HT-29 (cell line): ENCODE measurements at places on chromosomes 11 and 22. TPM values are rescaled to one million over a fixed set of nuclear protein-coding genes. Genes with fewer than 3 reads are reported as not detected.

BCO2 gene
- 0.84 and 3.8 TPM in 2 replicates for total RNA-seq

CDC42BPG gene
- 22.7 and 24.7 TPM in 2 replicates for total RNA-seq

SCGB1D2 gene
- not detected in 2 replicates for total RNA-seq

TSPAN18 gene
- not detected in 2 replicates for total RNA-seq

DNA sequence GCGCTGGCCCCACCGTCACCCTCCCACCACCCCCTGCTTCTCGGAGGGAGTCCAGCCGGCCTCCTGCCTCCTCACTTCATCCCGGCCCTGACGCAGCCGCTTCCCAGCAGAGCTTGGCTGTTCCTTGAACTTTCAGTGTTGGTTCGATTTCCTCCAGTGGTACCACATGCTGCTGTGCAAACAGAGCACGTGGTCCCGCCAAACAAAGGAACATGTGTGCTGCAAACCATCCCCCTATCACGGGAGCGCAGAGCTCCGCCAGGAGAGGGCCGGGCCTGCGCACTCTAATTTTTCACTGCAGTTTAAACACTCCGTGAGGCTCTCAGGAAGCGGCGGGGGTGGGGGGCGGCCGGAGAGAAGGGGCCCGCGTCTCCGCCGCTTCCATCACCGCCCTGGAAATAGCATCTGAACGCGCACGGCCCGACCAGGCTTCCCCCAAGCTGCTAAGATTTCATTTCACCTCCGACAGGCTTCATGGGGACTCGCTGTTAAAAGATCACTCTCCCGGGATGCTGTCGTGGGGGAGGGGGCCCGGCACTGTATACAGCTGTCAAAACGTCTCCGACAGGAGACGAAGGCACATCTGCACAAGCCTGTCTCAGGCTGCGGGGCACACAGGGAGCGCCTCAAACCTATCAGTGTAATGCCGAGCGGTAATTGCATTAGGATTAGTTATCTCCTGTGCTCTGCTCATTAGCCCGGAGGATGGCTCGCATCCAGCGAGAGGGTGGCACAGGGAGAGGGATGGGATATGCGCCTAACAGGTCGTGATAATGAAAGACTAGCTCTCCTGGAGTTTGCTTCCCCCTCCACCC, 269.9 kb upstream of the SORL1-AS1 start:
- peak; percentile 25 for DNase-seq

DNA sequence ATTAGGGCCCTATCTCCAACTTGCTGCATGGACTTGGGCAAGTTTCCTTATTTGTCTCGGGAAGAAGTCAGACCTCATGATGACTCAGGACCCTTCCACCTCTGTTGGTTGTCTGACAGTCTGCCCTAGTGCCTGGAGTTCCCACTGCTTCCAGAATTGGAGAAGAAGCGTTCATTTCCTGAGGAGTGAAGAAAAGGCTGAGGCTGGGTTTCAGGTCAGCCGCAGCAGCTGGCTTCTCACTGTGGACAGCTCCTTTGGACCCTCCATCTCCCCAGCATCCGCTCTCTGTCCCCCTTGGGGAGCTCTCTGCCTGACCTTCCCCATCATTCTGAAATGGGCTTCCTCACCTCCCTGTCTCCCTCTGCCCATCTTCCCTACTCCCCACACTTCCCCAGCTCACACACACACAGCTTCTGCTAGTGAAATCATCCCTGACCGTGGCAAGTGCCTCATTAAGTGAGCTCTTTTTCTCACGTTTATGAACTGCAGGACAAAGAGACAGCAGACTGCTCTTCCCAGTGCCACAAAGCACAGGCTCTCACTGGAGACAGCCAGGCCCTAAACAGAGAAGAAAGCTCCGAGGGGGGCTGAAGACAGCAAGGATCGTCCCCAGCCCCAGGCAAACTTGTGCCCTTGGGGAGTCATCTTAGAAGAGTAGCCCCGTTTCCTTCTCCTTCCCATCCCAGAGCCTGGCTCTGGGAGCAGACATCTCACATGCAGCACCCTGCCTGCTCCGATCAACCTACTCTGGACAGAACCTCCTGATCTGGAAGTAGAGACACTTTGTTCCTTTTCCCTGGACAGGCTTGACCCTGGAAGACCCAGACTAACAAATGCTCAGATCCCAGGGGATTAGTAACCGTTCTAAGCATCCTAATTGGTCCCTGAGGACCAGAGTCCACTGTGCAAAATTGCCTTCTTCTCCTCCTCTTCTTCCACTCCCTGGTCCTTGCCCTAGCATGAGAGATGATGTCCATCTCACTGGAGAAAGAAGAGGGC, 157.9 kb downstream of the FEZ1 start:
- DNase-seq: no peak

- peak; percentile 17 for DNase-seq
Observed at GRCh38 chr11:40130427-40130826, 1329.0 kb downstream of the LRRC4C start.

DNA sequence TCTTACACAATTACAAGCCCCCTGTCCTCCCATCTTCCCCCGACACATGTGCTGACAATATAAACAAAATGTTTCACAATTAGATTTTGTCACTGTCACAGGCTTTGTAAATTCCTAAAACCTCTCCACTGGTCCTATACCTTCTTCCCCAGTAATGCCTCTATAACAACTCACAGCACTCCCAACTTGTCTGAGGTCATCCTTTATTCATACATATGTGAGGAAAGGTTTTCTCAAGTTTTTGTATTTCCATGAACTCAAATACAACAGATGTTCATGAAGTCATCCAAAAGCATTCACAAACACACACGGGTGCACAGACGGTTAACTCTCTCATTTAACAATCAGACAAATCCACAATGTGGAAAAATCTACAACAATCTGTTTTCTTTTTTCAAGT, 1.9 kb downstream of the OR52H1 start:
- no peak for DNase-seq

DNA sequence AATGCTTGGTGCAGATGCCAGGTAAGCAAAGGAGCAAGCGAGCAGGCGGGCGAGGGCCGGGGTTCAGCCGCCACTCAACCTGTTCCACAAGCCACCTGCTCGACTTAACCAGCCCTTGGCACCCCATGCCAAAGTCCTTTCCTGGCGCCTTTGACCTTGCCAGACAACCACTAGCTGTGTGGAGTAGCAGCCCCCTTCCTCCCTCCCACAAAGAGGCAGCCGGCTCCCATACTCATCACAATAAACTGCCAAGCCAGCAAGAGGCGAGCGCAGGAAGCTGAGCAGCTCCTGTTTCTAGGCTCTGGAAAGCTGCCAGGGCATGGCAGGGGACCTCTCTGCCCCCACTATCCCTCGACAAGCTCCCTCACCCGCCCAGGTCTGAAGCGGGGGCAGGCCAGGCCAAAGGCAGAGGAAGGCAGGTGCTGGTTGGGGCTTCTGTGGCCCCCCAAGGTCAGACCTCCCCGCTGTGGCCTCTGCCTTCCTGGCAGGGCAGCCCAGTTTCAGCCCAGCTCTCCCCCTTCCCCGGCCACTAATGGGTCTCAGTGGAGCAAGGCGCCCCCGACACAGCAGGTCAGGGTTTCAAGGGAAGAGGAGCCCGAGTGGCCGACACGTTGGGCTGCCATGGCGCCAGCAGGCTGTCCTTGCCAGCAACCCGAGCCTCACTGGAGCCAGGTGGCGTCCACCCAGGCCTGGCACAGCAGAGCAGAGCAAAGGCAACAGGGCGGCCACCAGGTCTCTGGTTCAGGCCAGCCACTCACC, 15.3 kb downstream of the MACROD1 start:
- DNase-seq: no peak

DNA sequence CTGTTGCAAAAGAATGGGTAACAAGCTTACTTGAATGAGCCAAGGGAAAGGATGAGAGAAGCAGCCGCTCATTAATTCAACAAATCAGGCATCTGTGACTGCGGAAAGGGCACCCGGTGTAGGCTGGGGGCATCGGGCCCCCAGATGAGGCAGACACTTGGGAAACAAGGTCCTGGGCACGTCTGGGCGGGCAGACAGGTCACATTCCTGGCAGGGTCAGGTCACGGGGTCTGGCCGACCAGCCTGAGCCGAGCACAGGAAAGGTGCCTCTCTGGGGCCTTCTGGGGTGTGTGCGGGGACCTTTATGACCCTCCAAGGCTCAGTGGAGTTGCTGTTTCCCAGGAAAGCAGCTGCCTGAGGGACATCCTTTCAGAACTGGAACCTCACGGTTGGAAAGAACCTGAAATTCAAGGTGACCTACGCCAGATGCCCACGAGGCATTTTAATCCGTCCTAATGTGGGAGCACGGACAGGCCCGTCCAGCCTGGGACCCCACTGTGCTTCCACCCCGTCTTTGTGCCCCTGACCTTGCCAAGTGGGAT, 57.1 kb downstream of the ST14 start:
- no peak for DNase-seq

DNA sequence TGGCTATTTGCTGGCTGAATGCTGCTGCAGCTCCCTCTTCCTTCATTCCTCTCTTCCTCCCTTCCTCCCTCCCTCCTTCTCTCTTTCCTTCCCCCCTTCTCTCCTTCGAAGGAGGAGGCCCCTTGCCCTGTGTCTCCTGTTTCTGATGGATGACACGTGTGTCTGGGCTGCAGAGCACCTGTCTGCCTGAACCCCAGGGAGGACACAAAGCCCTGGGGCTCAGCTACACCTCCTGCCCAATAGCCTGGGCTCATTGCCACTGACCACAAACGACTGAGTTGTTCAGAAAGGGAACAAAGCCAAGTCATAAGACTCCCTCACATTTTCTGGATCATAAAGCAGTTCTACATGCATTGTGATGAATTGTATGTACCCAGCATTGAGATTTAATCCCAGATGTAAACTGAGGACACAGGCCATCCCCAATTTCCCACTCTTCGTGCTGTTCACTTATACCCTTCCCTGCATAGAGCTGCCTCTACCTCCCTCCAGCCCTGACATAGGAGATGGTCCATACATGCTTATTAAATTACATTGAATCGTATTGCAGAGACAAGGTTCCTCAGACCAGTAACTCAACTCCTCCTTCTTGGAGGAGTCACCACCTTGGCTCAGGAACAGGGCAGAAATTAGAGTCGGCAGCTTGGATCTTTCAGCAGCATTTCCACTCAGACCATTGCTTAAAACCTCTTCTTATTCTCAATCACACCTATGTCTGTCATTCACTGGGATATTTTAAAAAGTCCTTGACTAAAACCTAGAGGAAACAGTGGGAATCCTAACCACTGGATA, 1.2 kb downstream of the CSRP3 start:
- no peak for DNase-seq

GRCh38 chr22:23705358-23705757, 14.5 kb downstream of the RGL4 start:
- no peak for DNase-seq

DNA sequence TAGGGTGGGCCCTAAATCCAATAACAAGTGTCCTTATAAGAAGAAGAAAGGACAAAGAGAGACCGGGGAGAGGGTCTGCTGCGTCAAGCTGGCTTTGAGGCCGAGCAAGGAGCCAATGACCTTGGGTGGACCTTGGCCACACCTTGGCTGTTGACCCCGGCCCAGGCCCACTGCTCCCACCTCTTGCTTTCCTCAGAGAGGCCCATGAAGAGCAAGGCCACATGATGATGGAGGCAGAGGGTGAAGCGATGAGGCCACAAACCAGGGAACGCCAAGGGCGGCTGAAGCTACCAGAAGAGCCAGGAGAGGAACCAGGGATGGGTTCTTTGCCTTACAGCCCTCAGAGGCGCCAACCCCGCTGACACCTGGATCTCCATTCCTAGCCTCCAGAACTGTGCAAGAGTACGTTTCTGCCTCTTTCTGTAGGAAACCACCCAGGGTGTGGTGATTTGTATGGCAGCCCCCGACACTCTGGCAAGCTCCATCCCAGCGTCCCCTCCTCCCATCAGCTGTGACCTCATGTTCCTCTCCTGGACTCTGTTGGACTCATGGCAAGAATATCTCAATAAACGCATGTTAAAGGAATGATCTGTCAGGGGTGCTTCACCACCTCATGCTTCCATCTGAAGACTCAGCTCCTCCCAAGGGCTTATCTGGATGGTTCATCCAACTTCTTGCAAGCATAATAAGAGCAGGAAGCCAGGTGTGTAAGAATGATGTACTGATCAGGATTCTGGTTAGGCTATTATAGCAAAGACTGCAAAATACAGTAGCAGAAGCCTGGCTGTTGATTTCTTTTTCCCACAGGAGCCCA, 41.6 kb upstream of the LINC01488 start:
- no peak for DNase-seq

GRCh38 chr11:726278-727220, 20.5 kb downstream of the EPS8L2 start:
- peak; percentile 98 for DNase-seq

GRCh38 chr11:64406221-64406946, 47.4 kb downstream of the RPS6KA4 start:
- DNase-seq: no peak

- peak; percentile 43 for DNase-seq
Observed at GRCh38 chr22:32723643-32724042, 77.9 kb upstream of the TIMP3 start.

GRCh38 chr11:5818245-5818886, 9.6 kb downstream of the OR52N2 start:
- DNase-seq: no peak

DNA sequence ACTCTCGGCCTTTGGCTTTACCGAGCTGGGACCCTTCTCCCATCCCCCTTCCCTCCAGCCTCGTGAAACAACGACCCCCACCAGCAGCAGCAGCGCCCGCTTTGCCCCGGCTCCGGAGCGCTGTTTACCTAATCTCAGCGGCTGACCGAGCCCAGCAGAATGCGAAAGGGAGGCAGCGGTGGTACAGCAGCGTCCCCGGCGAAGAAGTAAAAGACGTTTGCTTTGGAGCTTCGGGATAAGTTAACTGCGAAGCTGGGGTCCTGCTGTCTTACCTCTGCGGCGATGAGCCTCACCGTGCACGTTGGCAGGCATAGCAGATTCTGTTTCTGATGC, 2.0 kb upstream of the LARGE1 start:
- no peak for DNase-seq

DNA sequence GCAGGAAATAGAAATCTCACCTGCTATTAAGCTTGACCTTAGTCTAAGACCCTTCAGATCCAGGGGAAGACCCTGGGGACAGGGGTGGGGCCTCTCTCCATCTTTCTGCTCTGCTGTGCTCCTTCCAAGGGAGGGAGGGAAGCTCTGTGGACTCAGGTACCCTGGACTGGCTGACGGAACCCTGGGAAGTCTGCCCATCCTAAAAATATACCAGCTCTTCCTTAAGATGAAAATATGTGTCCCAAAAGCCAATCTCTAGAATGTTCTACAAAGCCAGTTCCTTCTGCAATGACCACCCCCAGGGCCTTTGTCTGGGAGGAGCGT, 73.7 kb downstream of the RTL6 start:
- DNase-seq: no peak

DNA sequence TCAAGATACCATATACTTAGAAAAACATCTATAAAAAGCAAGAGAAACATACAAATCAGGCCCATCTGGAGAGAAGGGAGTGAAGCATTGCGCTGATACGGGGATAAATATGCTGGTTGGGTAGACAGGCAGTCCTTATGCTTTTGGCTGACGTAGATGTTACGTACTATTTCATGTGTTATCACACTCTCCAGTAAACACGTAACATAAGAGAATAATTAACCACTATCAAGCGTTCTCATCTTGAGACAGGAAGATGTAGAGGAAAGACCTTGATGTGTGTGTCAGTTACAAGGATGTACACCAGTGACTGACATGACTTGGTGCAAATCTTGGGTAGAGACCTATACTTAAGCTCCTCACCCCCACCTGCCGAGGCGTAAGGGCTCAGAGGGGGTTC, 86.7 kb upstream of the PRODH start:
- DNase-seq: no peak
